ENCODE measurements at places on chromosomes 1 and 21.
A peak's percentile ranks its signal among the peaks of the same experiment; 100 is the strongest.

GRCh38 chr21:27371975-27372331 is 405.1 kb upstream of the ADAMTS5 start:
- no peak for DNase-seq

GRCh38 chr1:204577794-204578478 is 61.7 kb downstream of the MDM4 start:
- no peak for DNase-seq

GRCh38 chr1:115052454-115053083 is 22.9 kb downstream of the TSHB start:
- DNase-seq = peak; percentile 26

- no peak for DNase-seq
Observed at GRCh38 chr1:26239936-26240335, 5.9 kb downstream of the CEP85 start.

DNA sequence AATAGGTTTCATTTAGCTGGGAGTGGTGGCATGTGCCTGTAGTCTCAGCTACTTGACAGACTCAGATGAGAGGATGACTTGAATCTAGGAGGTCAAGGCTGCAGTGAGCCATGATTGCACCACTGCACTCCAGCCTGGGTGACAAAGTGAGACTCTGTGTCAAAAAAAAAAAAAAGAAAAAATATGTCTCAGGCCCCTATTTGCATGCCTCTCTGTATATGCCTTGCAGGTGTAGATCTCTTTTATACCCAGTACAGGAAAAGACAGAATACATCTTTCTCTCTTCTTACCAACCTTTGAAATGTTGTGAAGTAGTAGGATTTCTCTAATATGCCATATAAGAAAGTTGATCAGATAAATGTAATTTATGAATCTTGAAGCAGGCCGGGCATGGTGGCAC is 6.4 kb downstream of the CNR2 start:
- DNase-seq = no peak

- no peak for DNase-seq
Observed at GRCh38 chr1:224565186-224565585, 50.9 kb upstream of the CNIH3 start.

DNA sequence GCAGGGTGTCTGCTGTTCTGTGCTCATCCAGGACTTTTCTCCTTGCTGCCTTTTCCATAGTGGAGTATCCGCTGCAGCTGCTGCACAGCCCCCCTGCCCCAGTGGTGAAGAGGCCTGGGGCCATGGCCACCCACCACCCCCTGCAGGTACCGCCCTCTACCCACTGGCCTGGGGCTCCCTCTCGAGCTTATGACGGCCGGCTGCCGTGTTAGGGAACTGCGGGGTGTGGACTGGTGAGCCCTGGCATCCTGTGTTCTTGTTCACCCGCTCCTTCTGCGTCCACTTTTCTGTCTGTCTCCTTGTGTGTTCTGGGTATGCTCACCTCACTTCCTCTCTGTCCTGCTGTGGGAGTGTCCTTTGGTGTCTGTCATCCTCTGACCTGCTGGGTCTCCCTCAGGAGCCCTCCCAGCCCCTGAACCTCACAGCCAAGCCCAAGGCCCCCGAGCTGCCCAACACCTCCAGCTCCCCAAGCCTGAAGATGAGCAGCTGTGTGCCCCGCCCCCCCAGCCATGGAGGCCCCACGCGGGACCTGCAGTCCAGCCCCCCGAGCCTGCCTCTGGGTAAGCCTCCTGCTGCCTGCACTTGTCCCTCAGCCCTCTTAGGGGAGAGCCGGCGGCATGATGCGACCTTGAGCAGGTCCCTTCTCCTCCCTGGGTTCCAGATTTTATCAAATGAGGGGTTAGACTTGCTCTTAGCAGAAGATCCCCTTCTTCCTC is 29.8 kb downstream of the ETNK2 start:
- DNase-seq = no peak

DNA sequence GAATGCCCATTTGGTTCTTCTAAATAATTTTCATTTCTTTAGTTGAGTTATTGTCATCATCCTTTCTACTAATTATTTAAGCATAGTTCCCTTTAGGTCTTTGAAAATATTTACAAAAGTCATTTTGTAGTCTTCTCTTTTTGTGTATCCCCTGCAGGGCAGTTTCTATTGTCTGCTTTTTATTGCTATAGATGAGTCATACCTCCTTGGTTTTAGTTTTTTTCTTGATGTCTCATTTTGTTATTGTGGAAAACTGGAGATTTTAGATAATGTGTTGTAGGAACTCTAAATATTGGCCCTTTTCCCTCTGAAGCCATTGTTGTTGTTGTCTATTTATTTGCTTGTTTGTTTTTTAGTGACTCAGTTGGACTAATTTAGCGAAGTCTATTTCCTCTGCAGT is 387.9 kb downstream of the NUF2 start:
- no peak for DNase-seq

DNA sequence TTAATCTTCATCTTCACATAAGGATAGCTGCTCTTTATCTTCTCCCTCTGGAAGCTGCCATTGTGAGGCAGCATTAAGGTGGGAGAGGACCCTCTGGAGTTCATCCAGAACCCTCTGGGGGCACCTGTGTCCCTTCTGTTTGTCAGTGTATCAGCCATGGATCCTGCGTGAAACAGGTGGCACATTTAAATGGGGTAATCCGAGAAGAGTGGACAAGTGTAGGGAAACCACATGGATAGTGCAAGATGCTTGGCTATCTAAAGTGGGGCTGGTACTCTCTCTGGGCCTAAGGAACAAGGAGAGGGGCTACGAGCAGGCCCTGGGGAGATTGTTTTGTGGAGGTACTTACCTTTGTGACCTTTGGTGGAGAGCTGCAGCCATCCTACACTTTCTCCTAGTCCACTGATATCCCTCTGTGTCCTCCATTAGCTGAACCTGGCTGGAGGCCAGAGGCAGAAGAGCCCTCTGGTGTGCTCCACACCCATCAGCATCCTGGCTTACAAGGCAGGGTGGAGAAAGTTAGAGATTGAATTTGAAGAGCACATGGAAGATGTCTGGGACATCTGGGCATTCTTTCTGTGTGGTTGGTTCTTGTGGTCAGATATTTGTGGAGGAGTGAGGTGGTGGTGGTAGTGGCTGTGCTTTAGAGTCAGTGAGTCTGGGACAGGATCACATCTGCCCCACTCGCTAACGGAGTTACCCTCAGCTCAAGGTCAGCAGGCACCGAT is 117.7 kb downstream of the FGGY start:
- no peak for DNase-seq

DNA sequence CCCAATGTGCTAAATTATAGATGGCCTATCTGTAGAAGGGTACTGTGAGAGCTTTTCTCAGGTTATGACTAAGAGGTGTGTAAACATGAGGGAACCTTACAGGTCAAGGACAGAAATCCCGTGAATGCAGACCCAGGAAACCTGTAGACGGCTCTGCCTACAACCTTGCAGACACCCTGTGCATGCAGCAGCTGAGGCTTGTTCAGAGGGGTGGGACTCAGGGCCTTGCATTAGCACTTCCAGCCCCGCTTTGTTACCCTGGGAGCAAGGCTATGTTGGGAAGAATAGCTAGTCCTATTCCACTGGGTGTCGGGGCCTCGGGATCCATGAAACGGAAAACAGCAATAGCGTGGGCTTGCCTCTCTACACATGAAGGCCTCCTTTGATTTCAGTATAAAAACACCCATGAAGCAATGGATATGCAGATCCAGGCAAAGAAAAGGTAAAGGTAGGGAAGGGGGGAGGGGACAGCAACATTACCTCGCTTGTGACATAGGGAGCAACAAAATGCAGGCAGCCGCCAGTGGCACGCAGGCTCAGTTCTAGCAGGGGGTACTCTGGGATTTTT is 9.5 kb upstream of the NDUFS5 start:
- no peak for DNase-seq

DNA sequence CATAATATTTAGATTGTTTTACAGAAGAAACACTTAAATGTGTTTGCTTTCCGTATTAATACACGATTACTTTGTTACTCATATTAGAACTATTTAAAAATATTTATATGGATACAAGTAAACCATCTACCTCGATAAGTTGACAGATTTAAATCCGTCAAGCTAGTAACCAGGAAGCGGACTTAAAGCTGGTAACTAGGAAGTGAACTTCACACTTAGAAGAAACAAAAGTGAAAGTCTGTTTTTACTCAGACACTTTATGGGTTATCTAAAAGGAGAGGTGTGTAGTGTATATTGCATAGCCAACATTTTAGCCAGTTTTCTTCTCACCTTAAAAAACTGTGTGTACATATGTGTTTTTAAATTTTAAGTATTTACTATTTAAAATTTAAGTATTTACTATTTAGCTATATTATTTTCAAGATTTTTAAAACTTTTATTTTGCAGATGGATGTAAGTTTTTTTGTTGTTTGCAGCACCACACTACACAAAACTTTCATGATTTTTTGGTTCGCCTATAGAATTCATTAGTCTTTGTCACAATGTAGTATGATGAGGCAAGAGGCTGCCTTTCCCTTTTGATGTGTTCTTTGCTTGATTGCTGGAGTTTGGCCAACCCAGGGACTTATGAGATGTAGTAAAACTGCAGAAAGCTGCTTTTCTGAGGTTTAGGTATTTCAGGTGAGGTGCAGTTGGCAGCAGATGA is 2.7 kb downstream of the USP25 start:
- DNase-seq = peak; percentile 70

- DNase-seq = no peak
Observed at GRCh38 chr1:153478692-153479618, 18.5 kb upstream of the S100A7 start.

GRCh38 chr1:113027449-113027848 is 45.5 kb upstream of the LRIG2 start:
- no peak for DNase-seq

DNA sequence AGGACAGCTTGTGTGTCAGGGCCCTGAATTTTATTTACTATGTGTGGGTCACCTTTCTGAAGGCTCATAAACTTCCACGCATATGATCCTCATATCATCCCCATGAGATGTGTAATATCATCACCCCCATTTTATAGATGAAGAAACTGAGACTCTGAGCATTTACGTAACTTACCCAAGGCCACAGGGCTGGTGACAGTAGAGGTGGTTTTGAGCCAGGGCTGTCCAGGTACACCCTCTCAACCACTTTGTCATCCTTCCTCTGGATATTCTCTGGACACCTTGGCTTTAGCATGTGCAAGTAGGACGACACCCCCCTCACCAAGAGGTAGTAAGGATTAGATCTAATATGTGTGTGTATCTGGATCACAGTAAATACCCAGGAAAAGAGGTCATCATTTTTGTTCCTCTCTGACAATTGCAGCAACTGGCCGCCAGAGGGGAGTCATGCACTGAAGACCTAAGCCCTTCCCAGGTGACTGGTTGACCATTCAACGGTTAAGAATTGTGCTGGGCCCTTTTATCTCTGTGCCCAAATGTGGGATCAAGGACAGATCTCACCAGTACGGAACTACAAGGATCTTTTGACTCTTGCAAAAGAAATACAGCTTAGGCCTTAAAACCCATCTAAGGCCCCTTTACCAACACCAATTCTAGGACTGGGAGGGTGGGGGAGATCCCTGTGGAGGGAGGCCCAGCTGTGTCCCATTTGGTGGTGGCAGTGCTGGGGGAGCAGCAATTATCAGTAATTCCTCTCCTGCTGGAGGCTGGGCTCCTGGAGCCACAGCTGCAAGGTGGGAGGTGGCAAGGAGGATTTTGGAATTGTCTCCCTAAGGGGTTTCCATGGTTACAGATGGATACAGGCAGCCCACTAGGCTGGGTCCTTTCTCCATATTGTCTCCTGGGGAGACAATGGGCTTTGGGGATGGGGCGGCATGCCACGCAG is 13.7 kb upstream of the E2F2 start:
- DNase-seq = no peak

- DNase-seq = no peak
Observed at GRCh38 chr1:228367798-228368791, 38.5 kb downstream of the TRIM11 start.

GRCh38 chr1:36175137-36176095 is 19.5 kb downstream of the MAP7D1 start:
- DNase-seq = no peak

DNA sequence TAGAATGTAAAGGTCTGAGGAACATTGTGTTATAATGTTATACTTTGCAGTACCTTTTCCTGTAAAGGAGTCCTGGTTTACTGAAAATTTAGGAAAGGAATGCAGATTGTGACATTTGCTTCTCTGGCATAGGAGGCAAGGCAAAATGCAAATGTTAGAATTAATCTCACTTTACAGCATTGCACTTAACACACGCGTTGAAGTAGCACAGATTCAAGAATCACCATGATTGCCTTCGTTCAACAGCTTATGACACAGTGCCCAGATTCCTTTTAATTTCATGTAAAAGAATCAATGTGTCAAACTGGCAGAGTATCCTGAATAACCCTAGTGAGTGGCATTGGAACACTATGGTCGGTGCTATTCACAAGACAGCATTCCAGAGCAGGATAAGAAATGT is 47.4 kb downstream of the RGS7 start:
- DNase-seq = no peak

- DNase-seq = no peak
Observed at GRCh38 chr1:18179009-18179408, 71.4 kb downstream of the IGSF21 start.

DNA sequence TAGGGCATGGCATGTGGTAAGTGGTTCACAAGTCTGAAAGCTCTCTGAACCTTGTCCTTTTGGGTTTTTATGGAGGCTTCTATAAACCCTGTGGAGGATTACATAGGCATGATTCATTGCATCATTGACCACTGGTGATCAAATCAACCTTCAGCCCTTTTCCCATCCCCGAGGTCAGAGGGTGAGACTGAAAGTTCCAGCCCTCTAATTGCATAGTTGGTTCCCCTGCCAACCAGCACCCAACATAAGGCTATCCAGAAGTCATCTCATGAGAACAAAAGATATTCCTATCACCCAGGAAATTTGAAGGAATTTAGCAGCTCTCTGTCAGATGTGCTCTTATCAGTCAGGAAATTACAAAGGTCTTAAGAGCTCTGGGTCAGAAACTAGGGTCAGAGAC is 89.5 kb upstream of the ARTN start:
- no peak for DNase-seq

GRCh38 chr1:1060281-1061000 is 13.7 kb downstream of the RNF223 start:
- no peak for DNase-seq

DNA sequence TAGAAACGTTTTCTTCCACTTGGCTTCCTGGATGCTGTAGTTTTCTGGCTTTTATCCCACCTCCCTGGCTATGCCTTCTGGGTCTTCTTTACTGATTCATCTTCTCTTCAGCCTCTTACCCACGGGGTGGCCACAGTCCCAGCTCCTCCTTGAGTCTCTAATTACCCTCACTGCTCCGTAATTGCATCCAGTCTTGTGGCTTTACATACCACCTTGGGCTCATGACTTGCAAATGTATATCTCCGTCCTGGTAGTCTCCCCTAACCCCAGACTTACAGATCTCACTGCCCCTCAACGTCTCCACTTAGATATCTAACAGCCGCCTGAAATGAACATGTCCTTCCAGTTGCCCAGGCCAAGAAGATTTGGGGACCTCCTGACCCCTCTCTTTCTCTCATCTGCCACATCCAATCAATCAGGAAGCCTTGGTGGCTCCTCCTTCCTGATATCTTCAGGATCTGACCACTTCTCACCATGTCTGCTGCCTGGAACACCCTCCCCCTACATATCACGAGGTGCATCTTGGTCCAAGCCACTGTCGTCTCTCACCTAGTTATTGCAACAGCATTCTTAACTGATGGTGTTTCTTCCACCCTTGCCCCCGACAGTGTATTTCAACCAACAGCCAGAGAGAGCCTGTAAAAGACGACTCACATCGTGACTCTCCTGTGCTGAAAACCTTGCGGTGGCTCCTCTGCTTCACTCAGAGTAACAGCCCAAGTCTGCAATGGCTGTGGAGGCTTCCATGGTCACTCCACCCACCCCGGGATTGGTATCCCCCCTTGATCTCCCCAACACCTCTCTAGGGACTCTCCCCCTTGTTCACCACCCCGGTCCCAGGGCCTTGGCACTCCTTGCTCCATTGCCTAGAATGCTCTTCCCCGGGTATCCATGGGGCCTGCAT is 219.0 kb upstream of the POU3F1 start:
- no peak for DNase-seq
